Foreskin melanocyte (primary cell): ENCODE measurements at places on chromosomes 3 and 15.

DNA sequence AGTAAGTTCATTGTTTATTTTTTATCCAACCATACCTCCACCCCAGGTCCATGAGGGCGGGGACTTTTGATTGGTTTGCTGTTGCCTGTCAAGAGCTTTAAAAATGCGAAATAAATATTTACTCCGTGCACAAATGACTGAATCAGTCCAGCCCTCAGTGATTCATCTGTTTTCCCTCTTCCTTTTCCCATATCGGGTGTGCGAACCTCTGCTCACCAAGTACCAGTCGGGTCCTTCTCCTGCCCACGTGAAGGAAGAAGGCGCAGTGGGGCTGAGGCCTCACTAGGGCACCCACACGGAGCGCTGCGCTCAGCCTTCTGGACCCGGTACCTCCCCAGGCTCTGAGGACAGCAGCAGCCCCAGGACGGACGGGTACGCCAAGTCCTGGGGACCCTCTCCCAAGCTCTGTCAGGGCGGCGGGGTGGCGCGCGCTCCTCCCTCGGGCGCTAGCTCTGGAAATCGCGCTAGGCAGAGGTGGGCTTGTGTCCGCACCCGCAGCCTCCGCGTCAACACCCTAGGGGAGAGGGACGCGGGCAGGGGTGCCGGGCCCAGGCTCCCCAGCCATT, 70.5 kb upstream of the EPHB3 start:
- no peak for DNase-seq

DNA sequence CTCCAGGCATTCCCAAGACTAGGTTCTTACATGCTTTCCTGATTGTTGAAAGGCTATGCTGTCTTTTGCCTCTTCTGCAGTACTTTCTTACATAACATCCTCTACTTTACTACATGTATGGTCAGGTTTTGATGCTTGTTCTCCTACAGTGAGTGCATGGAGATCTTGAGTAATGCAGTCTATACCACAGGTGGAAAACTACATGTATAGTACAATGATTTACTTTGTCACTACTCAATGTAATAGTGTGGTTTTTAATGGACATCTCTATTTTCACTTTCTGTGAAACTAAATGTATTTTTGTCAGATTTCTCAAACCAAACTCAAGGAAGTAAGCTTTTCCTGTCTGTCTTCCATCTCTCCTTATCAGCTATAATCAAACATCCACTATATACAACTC, 657.0 kb downstream of the TUSC7 start:
- no peak for DNase-seq

GRCh38 chr3:171277456-171278298, 182.5 kb downstream of the TNIK start:
- no peak for DNase-seq

GRCh38 chr3:64799606-64800005, 111.8 kb upstream of the ADAMTS9 start:
- no peak for DNase-seq

DNA sequence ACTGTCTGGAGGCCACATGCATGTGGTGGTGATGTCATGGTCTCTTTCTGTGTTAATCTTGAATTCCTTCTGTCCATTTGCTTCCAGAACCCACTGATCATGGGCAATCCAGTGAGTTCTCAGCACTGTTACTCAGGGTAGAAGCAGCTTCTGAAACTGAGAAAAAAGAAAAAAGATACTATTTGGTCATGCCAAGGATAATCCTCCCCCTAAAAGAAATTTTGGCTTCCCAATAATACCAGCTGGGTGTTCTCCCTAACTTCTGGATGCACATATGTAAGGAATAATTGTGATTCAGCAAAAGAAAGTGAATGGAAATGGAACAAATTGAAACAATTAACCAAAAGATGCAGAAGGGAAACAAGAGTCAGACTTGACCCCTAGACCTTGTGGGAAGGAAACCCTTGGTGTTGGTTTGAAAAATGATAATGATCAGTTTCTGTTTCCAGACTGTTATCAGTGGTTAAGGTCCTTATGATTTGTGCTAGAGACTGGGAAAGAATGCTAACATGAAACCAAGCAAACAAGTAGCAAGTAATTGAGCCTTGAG, 92.3 kb downstream of the RBMS3 start:
- DNase-seq, result no peak
